ENCODE measurements at places on chromosomes 3 and 15.

GRCh38 chr3:138718849-138719248 lies 110.3 kb downstream of the FAIM start:
- no peak for DNase-seq

- no peak for DNase-seq
Observed at GRCh38 chr3:128392818-128393544, 73.7 kb downstream of the DNAJB8 start.

DNA sequence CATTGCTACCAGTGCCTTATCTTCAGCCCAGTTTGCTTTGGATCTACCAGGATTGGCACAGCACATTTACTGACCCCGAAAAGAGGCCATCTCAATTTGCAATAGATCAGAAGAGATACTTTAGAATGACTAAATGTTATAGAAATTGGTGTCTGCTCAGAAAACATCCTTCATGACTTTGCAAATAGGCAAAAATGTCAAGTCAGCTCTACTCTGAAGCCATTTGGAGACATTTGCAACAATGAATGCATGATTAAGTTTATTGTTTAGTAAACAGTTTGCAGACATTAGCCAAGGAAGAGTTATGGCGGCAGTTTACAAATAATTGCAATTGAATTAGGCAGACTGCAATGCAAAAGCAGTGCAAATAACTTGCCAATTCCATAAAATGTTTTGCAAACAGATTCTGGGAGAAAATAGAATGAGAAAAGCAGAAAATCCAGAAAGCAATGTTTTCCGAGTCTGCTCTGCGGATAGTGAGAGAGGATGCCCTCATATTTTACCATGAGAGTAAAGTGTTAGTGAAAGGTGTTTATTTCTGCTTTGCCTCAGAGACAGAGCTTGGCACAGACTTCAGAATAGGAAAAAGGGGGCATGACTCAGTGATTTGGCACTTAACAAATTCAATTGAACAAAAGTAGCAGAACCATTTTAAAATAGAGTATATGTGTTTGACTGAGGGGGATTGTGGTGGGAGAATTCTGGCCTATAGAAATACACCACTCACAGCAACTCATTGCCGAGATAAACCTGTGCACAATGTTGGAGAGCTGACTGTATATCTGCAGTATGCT lies 334.9 kb upstream of the NR2F2 start:
- no peak for DNase-seq

DNA sequence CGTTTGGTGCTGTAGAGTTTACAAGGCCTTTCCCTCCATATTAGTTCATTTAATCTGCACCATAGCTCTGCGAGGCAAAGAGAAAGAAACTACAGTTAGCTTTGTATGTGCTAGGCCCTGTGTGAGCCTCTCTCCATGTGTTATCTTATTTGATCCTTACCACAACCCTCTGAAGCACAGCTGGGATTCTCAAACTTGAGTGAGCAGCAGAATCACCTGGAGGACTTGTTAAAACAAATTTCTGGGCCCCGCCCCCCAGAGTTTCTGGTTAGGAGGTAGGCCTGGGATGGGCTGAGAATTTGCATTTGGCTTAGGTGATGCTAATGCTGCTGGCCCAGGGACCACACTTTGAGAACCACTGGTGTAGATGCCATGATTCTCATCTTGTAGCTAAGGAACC lies 12.3 kb downstream of the CA12 start:
- no peak for DNase-seq

DNA sequence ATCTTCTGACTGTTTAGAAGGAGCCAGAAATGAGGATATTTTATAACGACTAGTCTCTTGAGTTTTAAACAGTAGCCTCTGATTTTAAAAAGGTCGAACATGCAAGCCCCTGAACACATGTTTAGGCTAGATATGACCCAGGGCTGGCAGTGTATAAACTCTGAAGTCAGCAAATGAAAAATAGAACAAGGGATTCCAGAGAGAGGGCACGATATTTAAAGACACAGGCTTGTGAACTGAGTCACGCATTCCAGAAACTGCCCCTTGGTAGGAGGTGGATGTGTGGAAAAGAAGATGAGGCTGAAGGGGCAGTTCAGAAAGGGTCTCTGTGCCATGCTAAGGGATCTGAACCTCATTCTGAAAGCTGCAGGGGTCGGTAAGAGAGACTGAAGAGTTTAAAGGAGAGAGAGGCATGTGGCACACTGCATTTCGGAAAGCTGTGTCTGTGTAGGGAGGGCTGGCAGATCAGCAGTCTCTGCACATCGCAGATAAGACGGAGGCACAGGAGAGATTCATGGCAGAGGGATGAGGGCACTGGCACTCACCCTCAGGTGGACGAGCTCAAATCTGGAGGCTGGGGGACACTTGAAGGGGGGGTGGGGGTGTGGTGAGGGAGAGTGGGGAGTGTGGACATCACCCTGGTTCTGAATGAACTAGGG lies 22.1 kb downstream of the ST8SIA2 start:
- no peak for DNase-seq

GRCh38 chr3:10725067-10725466 lies 91.0 kb upstream of the SLC6A11 start:
- DNase-seq = no peak

DNA sequence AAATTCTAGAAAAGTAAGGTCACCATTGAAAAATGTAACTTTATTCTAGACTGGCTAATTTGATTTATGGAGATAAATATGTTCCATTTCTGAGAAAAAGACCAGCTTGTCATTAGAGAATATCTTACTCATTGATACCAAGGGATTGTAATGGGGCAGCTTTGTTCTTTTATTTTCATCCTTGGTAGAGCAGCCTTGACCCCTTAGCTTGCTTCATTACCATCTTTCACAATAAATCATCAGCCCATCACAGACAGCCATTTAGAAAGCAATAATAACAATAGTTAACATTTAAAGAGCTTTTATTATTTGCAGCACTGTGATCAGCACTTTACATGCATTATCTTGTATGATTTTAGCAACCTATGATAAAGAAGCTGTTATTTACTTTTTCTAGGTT lies 253.6 kb downstream of the C3orf38 start:
- no peak for DNase-seq

DNA sequence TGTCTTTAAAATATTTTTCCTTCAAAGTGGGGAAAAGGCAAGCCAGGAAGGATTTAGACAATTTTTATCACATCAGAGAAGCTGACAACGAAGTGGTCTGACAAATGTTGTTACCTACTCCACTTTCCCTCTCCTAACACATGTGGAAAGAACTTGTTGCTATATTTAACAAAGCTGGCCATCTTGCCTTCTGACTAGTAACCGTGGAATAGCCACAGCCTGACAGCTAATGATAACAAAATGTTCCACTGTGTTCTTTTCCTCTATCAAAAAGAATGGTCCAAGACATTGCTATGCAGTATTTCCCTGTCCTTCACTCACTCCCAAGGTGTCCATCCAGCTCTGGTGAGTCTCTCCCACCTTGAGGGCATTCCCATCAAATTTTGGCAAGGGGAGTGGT lies 481.4 kb upstream of the THBS1 start:
- no peak for DNase-seq

GRCh38 chr3:38579551-38580449 lies 69.7 kb downstream of the SCN5A start:
- DNase-seq = no peak

DNA sequence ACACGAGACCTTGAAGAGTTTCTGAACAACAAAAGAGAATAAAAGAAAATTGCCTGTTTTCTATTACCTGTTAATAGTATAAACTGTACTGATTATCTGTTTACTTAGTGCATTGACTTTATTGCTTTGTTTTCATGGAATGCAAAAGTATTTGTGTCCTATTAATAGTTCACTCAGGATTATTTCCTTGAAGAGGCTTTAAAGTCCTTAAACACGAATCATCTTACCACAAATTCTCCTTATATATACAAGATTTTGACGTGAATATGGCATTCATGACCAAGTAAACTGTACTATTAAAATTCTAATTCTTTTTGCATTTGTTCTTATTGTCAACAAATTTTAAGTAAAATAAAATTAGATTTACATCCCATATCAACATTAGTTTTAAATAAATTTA lies 513.0 kb downstream of the NTRK3 start:
- DNase-seq = no peak

GRCh38 chr3:194373028-194373427 lies 3.5 kb upstream of the LRRC15 start:
- DNase-seq = no peak

DNA sequence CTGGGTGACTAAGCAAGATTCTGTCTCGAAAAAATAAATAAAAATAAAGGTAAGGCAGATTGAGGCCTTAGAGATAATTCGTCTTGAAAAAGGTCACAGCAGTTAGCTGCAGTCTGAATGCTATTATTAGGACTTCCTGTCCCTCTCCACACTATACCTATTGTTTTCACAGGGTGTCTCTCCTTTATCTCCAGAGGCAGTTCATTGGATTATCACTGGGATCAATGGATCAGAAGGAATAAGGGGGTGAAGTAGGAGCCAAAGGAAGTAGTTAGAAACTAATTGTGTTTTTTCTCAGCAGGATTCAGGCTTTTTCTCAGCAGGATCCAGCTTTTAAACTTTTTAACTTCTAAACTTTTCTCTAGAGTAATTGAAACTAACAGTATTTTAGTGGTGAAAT lies 326.9 kb downstream of the IL5RA start:
- no peak for DNase-seq
